ENCODE measurements at places on chromosomes 13 and 19.
A peak's percentile ranks its signal among the peaks of the same experiment; 100 is the strongest.

GRCh38 chr19:39047073-39047472 lies 14.7 kb upstream of the FBXO27 start:
- DNase-seq: no peak

DNA sequence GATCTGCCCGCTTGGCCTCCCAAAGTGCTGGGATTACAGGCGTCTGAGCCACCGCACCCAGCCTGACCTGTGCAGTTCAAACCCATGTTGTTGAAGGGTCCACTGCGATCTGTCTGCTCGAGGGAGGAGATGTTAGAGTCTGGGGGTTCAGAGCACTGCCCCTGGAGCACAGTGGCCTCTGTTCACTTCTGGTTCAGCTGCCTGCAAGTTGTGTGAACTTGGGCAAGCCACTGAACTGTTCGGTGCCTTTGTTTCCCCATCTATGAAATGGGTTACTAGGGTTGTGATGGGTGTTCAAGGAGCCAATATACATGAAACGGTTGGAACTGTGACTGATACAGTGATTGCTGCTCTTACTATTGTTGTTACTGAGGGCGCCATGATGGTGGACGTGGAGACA lies 1.7 kb downstream of the PLIN5 start:
- DNase-seq: no peak

DNA sequence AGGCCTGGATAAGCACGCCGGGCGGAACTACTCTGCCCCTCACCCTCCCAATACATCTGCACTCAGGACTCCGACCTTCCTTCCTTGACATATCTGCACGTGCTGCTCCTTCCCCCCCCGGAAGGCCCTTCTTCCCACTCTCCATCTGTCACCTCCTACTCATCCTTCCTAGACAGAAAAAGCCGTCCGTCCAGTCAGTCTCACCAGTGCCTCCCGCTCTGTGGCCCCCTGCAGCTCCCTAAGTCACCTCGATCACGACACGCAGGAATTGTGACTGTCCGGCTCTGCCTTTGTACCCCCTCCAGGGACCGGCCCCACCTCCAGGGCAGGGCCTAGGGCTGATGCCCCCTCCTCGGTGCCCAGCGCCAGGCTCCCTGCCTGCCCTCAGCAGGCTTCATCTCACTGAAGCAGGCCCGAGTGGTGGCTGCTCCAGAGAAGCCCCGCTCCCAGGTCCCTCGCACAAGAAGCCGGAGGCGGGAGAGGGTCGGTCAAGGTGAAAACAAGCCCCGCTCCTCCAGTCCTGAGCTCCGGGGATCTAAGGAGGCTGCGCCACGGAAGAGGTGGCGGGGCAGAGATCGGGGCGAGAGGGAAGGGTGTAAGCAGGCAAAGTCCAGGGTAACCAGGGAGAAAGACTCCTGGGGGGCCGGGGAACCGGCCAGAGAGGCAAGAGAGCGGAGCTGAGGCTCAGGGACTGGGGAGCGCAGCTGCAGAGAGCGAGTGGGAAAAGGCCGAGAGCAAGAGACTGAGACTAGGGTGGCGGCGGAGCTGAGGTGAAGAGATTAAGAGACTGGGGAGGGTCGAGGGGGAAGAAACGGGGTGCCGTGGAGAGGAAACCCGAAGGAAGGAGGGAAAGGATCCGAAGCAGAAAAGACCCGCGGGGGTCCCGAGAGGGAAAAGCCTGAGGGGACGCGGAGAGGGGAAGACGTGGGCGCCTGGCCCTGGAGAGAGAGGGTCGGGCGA lies 1.1 kb downstream of the PPP6R1 start:
- DNase-seq: peak; percentile 42

DNA sequence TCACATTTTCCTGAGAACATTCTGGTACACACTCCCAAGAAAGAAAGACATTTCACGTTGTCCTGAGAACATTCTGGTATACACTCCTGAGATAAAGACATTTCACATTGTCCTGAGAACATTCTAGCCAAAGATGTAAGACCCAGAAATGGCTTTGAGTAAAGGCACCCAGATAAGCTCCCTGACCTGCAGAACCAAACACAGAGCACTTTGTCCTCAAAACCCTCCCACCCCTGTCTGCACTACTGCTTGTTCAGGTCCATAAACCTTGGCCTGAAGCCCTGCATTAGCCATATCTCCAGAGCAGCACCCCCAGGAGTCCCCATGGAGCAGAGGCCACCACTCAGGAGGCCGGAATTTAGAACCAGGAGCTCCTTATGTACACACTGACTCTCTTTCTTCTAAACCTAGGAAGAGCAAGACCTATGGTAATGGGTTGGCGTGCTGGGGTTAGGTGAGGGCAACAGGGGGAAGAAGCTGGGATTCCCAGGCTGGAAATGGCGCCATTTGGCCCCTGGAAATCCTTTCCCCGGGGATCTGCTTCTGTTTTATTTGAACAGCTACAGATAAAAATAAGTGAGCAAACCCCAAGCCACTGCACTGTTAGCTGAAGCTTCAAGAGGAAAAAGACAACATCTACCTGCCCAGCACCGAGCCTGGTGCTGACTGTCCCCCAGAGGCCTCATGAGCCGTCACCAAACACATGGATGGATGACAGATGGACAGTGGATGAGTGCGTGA lies 13.7 kb downstream of the GAS6 start:
- no peak for DNase-seq

DNA sequence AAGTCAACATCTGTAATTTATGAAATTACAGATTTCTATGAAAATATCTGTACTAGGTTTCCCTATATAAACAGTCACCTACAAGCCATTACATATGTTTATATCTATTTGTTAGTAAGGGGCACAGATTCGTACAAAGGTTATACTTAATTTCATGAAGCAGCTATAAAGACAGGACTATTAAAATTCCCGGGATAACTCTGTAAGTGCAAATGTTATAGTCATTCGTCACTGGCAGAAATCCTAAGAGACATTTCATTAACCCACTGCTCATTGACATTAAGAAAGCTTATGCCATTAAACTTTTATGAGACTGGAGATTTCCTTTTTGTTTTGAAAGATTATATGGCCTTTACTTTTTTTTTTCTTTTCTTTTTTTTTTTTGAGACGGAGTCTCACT lies 122.9 kb downstream of the MYO16 start:
- no peak for DNase-seq

DNA sequence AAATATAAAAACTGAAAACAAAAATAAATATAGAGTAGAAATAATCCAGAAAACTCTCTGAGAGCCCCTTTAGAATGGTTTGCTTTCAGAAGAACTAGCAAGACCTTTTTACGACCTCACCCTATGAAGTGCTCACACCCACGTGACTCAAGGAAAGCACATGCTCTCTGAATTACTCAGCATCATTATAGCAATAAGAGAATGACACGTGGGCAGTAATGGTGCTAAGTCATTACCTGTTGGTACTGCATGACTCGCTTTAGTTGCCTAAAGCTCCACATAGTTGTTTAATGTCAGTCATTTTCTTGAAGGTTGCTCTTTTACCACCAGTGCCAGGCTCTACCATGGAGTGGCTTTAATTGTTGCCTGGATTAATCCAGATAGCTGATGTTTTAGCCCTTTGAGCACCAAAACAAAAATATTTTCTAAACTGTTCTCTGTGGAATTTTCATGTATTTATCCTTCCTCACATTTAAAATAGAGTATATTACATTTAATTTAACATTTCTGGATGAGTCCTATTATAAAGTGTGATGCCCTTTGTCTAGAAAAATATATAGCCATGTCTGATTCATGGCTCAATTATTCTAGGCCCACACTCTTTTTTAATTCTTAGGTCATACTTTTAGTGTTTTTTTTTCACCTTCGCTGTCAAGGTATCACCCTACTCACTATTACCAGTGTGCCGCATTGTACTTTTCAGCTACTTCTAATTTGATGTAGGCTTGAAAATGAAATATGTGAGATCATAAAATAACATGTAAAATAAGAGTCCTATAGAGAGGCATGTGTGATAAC lies 56.8 kb downstream of the THSD1 start:
- no peak for DNase-seq

- DNase-seq: no peak
Observed at GRCh38 chr19:17557466-17557865, 2.0 kb downstream of the COLGALT1 start.

- DNase-seq: no peak
Observed at GRCh38 chr19:14237014-14237941, 31.3 kb upstream of the ADGRL1 start.
